Stimulated activated CD8-positive, alpha-beta memory T cell treated with anti-CD3 and anti-CD28 coated beads, Interleukin-15, amount 100 ng/mL, for 4 hours (primary cell): ENCODE measurements at places on chromosomes 11 and 22.

- no peak for DNase-seq
Measured at GRCh38 chr22:48636746-48637145, 1190.9 kb downstream of the BRD1 start.

GRCh38 chr11:15638386-15638787 is 523.7 kb downstream of the INSC start:
- DNase-seq, result no peak

- DNase-seq, result no peak
Measured at GRCh38 chr11:19817265-19817851, 104.7 kb downstream of the NAV2 start.

DNA sequence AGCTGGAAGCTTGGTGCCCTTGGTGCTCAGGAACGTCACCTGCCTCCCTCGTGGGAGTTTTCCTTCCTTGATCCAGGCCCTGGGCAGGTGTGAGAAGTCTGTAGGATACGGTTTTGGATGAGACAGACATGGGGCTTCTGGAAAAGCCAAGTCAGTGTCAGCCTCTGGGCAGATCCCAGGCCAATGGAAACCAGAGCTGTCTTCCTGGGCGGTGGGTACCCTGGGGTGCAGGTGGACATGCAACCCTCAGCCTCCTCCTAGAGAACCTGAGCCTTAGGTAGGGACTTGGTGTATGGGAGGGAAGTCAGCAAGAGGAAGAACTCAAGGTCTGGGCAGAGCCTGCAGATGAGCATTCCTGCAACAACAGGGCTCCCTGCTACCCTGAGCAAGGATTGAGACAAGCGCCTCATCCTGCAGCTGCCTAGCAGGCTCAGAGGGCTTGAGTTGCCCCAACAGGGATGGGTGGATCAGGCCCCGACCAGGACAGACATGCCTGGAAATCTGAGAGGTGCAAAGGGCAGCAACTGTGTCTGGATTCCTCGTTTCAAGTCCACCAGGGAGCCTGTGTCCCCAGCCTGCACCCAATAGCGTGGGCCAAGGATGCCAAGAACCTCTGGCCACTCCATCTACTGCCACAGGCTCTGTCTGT is 37.6 kb upstream of the SYT13 start:
- DNase-seq, result no peak

DNA sequence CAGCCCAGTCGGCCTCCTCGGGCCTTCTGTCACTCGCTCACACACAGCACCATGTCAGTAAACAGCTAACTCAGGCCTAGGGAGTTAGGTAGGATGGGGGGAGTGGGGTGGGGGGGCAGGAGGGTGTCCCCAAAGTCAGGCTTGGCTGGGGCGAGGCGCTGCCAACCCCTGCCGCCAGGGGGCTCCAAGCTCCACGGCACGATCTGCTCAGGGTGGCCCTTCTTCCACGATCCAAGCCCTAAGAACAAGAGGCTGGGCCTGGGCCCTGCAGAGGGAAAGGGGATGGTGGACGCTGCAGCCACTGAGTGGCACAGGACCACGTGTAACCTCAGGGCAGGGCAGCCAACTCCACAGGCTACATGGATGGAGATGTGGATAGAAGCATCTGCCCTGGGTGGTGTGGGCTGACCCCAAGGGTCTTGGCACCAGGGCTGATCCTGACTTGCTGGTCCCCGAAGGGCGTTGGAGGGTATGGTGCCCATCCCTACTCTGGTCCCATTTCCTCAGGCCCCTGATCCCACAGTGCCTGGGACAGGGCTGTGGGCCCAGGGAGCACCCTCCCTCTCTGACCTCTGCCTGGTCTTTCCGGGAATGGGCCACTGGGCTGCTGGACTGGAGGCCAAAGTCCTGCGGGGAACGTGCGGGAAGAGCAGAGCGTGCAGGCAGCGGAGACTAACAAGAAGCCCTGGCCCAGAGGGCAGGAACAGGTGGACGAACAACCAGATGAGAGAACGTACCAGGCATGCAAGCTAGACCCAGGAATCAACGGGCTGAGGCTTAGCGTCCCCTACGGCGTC is 29.1 kb upstream of the TXNRD2 start:
- peak; percentile 34 for DNase-seq

GRCh38 chr11:61694946-61695706 is 14.9 kb downstream of the DAGLA start:
- DNase-seq, result no peak

DNA sequence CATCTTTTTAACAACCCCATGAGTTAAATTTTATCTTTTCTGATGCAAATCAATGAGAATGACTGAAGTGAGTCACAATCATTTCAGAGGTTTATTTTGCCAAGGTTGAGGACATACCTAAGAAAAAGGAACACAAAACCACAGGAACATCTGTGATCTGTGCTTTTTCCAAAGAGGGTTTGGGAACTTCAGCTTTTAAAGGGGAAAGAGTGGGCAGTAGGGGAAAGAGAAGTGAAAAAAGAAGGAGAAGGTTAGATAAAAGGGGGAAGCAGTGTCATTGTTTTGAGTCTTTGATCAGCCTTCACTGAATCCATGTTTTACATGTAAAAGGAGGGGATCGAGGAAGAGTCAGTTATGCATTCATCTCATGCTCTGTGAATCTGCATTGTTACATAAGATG is 45.3 kb upstream of the SPON1 start:
- no peak for DNase-seq

GRCh38 chr11:2287091-2287490 is 14.6 kb downstream of the C11orf21 start:
- no peak for DNase-seq

DNA sequence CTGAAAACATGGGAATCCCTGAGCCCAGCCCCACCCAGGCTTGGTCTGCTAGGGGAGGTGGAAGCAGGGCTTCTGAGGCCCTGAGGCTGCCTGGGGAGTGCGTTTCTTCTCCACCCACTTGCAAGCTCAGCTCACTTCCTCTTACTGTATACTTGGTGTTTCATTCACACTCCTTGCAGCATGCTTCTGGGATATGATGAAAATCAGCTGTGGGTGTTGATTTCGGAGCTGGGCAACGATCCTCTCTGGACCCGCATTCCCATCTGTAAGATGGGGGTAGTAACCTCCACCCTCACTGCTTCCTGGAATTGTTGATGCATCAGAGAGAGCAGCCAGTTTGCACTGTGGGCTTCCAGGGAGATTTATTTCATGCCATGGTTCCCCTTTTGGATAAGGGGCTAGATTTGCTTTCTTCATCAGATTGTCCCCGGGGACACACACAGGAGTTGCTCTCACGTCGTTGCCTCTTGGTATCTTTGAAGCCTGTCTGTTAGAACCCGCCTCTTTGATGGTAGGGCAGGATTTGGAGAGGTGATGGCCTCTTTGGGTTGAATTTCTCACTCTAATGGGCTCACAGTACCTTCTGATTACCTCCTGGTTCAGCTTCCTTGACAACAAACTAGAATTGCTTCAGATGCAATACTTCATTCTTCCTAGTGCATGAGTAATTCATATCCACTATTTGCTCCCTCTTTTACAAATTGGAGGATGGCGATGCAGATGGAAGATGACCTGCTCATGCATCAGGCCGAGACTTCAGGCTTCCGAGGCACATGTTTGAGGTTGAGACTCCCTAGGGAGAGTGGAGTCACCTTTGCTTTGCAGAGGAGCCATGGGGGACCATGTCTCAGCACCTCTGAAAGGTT is 40.4 kb downstream of the BCR start:
- DNase-seq, result no peak

- no peak for DNase-seq
Measured at GRCh38 chr22:39731881-39732555, 161.5 kb downstream of the CACNA1I start.

DNA sequence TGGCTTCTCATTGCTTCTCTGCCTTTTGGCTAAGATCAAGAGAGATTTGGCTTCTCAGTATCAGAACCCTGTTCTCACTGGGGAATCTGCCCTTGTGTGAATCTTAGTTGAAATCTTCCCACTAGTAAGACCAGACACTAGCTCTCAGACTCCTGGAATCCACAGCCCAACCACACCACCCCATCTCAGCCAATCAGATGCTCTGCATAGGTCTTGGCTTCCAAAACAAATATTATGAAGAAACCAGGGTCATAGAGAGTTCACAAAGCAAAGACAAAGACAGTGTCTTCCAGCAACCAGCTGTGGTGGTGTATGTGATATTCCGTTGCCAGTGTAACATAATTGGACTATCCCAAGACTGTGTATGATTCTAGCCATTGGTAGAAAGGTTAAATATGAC is 5.4 kb downstream of the OR8B12 start:
- DNase-seq, result no peak

DNA sequence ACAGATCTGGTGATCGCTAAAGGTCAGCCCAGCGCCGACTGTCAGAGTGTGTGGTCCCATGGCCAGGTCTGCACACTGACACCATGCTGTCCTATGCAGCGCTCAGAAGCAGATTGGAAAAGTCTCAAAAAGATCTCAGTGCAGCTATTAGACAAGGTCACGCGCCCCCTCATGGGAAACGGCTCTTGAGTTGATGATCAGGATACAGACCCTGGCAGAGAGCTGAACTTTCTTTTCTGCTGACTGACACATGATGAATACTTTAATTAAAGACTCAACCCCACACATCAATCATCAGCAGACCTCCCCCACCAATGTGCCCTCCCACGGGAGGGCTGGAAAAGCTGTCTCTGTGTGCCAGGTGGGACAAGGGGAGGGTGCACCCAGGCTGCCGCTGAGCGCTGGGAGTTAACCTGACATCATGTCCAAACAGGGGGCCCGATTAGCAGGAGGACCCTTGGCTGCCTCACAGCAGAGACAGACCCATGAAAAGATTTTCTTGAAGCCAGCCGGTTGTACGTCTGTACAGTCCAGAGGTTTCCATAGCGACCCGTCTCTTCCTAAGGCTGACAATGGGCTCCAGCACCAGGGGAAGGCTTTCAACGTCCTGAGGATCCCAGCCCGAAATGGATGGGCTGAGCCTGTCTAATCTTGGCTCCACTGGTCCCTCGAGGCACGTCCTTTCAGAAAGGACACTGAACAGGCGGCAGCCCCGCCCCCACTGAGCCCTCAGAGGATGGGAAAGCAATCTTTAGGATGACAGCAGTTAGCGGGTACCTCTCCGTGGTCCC is 26.9 kb downstream of the RASD2 start:
- DNase-seq, result no peak

DNA sequence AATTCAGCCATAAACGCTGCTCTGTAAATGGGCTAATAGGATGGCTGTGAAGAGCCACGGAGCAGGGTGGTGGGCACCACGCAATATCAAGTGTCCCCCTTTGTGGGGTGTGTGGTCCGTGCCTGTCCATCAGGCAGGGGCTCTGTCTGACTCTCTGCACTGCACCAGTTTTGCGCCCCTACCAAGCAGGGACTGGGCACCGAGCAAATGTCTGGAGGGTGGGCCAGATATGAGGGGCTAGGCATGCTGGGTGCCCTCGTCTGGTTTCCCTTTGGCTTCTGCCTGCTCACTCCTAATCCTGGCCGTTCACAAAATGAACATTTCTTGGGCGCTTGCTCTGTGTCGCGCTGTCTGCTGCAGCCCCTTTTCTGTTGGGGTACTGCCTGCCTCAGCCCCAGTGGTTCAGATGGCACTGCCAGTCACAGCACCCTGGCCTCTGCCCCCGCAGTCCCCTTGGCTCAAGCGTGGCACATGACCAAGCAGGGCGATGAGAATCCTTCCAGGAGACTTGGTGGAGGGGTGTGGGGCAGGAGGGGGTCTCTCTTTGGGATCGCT is 37.1 kb upstream of the CELSR1 start:
- DNase-seq, result no peak

- DNase-seq, result no peak
Measured at GRCh38 chr11:4891996-4892640, 10.4 kb downstream of the OR51T1 start.

DNA sequence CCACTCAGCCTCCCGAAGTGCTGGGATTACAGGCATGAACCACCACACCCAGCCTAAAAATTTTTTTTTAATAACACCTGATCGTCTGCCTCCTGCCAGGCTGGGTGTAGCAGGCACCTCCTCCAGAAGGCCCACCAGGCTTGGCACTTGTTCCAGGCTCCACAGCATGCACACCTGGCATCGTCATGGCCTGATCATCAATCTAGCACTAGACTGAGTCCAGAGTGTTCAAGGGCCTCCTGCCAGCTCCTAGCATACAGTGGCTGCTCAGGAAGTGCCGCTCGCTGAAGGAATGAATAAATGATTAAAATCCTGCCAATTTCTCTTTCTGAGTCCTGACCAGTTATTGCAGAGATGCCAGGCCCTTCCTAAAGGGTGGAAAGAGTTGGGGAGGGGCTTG is 3.5 kb upstream of the PDGFB start:
- DNase-seq, result no peak

GRCh38 chr22:36493690-36494110 is 12.3 kb upstream of the TXN2 start:
- DNase-seq, result no peak

DNA sequence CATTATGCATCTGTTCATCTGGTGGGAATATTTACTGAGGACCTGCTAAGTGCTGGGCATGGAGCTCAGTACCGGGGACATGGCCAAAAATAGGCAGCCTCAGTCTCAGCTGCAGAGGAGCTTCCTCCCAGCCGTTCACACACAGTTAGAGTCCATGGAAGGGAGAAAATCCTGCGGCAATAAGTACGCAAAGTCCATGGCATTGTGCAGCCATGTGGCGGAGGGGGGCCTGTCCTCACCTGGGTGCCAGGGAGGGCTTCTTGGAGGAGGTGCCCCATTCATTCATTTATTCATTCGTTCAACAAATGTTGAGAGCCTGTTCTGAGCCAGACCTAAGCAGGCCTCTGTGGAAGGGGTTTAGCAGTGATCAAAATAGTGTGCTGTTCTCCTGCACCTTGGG is 59.3 kb upstream of the ANO1 start:
- DNase-seq, result no peak

DNA sequence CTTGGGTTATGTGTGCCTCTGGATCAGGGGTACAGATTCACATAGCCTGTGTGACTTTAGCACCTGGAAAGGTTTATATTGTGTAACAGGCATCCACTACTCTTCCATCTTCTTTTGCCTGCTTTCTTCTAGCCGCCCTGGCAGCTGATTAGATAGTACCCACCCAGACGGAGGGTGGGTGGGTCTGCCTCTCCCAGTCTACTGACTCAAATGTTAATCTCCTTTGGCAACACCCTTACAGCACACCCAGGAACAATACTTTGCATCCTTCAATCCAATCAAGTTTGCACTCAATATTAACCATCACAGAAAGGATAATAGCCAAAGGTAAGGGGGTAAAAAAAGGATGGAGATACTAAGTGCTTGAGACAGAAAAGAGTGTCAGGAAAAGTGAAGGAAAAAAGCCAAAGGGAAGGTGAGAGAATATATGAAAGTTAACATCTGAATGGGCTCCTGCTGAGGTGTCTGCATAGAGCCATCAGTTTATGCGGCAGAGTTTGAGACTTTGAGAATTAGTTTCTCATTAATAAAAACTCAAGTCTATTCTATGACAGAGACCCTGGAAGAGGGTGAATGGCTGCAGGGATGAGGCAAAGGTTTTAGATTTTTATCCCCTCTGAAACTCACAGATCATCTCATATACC is 2.6 kb upstream of the OR51B6 start:
- no peak for DNase-seq

- DNase-seq, result no peak
Measured at GRCh38 chr22:35866651-35867050, 149.0 kb downstream of the APOL5 start.

- DNase-seq, result peak; percentile 48
Measured at GRCh38 chr11:60971520-60971919, at the start of gene CD6. CD6 (plus strand) TSS chr11:60971680; CDS start chr11:60971866, 186 bp downstream.
